ENCODE measurements at places on chromosomes 1 and 21.

- DNase-seq, result no peak
Observed at GRCh38 chr21:39119891-39120290, 63.4 kb downstream of the PSMG1 start.

DNA sequence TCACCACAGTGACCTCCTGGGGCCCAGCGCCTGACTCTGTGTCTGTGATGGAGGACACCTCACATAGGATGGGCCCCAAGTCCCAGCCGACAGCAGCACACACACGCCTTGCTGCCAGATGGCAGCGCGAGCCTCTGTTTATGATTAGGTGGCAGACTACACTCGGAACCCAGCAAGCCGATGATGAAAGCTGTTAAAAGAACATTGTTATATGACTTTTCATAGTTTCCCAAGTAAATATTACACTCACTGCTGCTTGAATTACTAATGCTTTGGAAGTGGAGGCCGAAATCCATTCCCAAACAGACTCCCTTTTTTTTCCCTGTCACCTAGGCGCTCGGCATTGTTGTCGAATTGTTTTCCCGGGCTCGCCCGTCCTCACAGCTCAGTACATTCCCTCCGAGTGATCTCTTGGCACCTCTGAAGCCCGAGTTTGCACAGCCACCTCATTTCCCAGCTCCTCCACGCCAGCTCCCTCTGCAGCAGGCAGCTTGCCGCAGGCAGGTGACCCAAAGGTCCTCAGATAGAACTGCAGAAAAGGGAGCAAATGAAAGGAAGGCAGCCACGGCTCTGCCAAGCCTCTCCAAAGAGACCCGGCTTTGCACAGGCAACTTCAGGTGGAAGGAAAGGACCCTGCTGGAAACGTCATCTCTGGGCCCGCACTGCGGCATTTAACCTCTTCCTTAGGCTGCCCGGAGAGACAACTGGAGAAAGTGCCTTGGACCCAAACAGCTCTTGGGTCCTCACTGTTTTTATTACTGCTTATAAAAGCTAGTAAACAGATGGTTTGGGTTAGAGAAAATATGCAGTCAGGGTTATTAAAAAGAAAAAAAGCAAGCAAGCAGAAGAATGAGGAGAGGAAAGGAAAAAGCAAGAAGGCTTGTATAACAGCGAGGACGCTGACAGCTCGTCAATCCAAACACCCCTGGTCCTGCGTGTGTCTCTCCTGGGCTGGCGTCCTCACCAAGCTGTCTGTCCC, 72.2 kb upstream of the SLC25A33 start:
- no peak for DNase-seq

DNA sequence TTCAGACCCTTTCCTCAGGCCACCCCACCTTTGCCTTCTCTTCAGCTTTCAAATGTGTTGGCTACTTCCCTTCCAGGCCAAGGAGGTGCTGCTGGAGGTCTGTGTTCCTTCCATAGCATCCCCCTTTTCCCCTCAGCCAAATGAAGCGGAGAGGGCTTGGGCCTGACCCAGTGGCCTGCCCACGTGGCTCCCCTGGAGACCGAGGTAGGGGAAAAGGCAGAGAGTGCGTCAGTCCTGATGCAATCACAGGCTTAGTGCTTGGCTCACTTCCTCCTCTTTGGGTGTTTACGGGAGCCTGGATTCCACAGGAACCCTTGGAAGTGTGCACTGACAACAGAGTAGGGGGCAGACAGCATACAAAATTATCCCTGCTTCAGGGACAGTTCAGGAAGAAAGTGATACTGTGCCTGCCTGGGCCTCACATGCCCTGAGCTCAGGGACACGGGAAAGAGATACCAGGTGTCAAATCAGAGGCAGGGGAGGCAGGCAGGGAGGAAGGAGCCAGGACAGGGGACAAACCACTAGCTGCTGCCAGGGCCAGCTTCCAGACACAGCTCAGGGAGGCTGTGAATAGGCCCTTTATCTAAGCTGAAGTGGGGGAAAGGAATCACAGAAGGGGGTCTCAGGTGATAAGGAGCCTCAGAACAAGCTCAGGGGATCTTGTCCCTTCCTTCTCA, 16.6 kb upstream of the PTP4A2 start:
- peak; percentile 98 for DNase-seq

GRCh38 chr1:235160383-235160956, 580 bp downstream of the RBM34 start:
- DNase-seq, result peak; percentile 67

DNA sequence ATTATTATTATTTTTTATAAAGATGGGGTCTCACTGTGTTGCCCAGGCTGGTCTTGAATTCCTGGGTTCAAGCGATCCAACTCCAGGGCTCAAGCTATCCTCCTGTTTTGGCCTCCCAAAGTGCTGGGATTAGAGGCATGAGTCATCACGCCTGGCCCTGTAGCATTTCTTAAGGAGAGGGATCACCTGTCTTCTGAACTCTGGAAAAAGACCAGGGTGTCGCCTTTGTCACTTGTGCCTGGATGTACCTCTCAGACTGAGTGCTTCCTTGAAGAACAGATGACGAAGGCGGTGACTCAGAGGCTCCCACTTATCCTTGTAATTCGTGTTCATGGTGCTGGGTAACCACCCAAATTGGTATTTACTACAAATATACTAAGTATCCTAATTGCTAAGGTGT, 2.4 kb upstream of the CGN start:
- no peak for DNase-seq

- DNase-seq, result peak; percentile 32
Observed at GRCh38 chr1:172903581-172904220, 147.0 kb downstream of the TNFSF18 start.

GRCh38 chr1:61282387-61282786, 200.0 kb downstream of the NFIA start:
- peak; percentile 52 for DNase-seq
